ENCODE measurements at places on chromosomes 11 and 22. TPM values are rescaled to one million over a fixed set of nuclear protein-coding genes. Genes with fewer than 3 reads are reported as not detected.

DNA sequence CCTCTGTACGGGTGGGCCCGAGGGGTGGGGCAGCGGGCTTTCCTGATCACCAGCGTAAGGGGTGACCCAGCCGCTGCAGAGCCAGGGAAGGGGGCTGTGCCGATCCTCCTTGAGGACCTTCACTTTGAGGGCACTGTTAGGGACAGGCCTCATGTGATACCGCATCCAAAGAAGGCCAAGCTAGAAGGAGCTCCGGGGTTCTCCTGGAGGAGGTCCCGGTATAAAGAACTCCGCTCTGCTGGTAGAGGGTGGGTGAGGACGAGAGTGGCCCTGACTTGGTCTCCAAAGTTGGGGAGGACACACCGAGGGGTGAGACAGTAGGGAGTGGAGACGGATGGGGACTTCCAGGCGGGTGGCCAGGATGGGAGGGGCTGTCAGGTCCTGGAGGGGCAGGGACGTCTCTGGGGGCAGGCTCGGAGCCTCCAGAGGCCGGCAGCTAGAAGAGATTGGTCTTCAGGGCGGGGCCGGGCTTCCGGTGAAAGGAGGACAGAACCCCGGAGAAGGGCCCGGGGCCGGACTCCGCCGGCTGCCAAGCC, 4.6 kb downstream of the PHOX2A start:
- no peak for DNase-seq

DNA sequence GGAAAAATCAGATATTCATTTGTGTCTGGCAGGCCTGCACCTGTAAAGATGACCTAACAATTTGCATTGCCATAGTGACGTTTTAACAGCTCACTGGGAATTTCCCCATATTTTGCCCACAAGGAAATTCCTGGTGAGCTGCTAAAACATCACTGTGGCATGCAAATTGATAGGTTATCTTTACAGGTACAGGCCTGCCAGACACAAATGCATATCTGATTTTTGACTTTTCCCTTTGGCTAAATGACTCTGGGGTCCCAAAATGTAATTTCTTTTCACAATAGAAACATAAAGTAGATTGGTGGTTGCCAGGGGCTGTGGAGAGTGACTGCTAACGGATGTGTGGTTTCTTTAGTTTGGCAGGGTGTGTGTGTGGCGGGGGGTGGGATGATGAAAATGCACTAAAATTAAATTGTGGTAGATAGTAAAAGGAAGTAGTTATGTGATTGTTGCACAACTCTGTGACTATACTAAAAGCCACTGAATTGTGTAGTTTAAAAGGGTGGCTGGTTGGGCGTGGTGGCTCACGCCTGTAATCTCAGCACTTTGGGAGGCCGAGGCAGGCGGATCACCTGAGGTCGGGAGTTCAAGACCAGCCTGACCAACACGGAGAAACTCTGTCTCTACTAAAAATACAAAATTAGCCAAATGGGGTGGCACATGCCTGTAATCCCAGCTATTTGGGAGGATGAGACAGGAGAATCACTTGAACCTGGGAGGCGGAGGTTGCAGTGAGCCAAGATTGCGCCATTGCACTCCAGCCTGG, 18.5 kb upstream of the FEZ1 start:
- peak; percentile 61 for DNase-seq

DNA sequence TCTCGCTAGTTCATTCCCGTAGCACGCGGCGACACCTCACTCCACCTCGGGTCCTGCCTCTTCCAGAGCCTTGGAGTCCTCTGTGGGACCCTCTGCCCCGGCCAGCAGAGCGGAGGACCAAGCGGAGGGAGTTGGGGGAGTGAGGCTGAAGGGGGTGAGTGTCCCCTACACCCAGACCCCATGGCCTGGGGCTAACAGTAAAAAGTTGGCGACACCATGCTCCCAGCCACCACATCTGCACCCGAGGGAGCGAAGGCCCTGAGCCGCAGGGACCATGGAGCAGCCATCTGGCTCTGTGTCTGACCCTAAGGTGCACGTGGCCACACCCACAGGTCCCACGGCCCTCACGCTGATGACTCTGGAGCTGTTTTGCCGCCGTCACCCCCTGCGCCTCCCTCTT, 293.8 kb downstream of the BRD1 start:
- DNase-seq = no peak

DNA sequence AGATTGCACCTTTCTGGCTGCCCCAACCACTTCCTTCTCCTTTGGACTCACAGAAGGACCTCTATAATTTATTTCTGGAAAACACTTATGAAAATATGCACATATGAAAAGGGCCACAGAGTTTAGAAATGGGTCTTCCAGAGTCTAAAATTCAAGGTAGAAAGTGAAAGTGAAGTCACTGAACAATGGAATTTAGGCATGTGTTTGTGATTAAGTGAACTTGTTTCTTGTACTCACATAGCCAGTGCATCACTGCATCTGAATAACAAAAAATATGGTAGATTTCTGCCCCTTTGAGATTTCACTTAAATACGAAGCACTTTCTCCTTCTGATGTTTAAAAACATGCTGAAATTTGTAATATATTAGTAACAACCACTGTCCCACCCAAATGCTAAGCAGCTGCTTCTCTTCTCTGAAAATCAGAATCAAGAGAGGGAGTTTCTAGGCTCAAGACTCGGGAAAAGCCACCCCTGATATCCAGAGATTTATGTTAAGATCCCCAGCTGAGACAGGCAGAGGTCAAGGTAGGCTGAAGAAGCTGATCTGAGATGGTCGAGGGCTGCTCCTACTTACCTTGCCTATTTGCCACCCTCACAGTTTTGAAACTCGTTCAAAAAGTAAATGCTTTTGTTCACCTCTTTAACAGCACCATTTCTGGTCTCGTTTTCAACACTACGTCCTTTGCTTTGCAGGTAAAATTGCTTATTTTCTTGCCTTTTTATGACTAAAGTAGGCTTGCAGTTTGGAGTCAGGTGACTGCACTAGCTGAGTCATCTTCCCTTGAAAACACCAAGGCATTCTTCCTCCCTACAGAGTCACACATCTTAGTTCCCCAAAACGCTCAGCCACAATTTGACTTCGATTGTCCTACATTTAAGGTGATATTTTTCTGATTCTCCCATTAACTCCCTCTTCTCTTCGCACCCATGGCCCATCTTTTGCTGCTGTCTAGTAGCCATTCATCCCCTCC, at the start of gene XKR3:
Gene XKR3 (minus strand): TSS at position 696 of the 972 bp plus-strand sequence. CDS start 17,338 bp downstream, outside the sequence.
- DNase-seq = peak; percentile 29

- DNase-seq = no peak
Observed at GRCh38 chr22:47673557-47673956, 911.1 kb downstream of the TBC1D22A start.

GRCh38 chr11:11602011-11602410, 19.8 kb downstream of the GALNT18 start:
- no peak for DNase-seq

GRCh38 chr11:11306855-11307254, 46.2 kb downstream of the CSNK2A3 start:
- no peak for DNase-seq

DNA sequence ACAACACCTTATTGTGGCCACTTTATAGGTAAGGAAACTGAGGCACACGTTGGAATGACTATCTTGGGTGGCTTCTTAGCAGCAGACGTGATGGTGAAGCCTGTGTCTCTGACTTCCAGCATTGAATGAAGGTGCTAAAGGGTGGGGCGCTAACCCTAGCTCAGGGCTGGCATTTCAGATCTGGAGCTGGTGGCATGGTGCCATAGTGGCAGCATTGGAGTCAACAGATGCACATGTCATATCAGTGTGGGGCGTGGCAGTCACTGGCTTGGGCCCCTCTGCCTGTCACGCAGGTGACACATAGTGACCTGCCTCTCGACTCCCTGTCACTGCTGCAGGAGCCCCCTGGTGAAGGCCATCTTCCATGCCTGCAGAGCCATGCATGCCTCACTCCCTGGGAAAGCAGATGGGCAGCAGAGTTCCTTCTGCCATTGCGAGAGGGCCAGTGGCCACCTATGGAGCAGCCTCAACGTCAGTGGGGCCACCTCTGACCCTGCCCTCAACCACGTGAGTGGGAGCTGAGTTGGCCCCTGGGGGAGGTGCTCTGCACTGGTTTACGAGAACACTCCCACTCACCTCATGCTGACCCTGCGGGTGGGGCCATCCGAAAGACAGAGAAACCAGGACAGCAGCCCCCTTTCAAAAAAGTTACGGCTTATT, 14.8 kb downstream of the SHISA8 start:
- DNase-seq = no peak

- no peak for DNase-seq
Observed at GRCh38 chr11:122678406-122678805, 22.9 kb downstream of the UBASH3B start.

Gene IGSF9B
- total RNA-seq = 0.57 TPM

Gene OR4A16
- total RNA-seq = not detected

Gene UPB1
- total RNA-seq = not detected
